ENCODE measurements at places on chromosomes 1 and 21.

DNA sequence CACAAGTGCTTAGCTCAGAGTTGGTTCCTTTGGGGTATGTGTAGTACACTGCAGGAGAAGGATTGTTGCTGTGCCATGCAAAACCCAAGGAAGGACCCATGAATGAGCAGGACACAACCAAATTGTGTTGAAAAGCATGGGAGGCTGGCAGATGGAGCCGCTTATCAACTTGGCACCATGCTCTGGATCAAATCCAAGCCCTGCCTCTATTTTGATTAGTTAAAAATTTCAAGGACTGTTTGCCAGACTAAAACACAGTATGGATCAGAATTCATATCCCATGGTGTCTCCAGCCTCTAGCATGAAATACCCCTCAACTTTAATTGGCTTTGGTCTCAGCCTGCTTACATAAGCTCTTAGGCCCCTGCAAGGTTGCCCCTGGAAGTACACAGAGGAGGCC is 27.8 kb downstream of the CCDC185 start:
- no peak for DNase-seq

DNA sequence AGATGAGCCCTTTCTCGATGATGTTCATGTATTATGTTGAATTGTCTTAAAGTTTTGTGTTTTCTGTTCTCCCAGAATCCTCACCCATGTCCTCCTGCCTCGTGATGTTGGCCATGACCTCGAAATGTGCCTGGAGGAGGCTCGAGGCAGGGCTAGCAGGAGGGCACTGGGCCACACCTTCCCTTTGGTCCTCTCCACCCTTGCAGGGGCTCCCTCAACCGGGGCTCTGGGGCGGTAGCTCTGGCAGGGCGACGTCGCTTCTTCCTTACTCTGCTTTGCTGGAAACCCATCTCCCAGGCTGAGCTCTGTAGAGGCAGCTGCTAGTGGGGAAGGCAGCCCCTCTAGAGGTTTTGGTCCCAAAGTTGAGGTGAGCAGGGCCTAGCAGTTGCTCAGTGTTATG is 14.3 kb downstream of the TFF3 start:
- no peak for DNase-seq

- DNase-seq, result no peak
Measured at GRCh38 chr1:119358636-119359035, 9.9 kb upstream of the HAO2 start.

- DNase-seq, result no peak
Measured at GRCh38 chr1:85857991-85858390, 149.8 kb upstream of the ZNHIT6 start.

DNA sequence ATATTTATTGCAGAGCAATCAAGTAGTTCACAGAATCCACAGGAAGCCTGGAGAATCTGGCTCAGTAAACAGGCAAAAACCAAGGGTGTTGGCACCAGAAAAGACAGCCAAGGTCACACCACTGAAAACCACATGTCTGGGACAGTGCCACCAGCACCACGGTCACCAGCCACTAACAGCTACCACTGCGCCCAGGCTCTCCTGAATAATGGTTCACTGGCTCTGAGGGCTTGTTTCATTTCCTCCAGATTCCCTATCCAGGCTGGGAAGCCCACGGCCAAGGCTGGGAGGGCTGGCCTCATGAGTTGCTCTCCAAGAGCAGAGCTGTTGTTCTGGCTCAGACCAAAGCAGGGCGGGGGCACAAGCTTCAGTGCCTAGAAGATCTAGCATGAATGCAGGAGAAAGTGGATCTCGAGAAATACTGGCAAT is 54.5 kb upstream of the PTGFRN start:
- peak; percentile 7 for DNase-seq

GRCh38 chr1:42221952-42222606 is 57.5 kb upstream of the GUCA2A start:
- no peak for DNase-seq

GRCh38 chr1:231626951-231627614 is 493 bp downstream of the DISC1 start:
- peak; percentile 27 for DNase-seq

DNA sequence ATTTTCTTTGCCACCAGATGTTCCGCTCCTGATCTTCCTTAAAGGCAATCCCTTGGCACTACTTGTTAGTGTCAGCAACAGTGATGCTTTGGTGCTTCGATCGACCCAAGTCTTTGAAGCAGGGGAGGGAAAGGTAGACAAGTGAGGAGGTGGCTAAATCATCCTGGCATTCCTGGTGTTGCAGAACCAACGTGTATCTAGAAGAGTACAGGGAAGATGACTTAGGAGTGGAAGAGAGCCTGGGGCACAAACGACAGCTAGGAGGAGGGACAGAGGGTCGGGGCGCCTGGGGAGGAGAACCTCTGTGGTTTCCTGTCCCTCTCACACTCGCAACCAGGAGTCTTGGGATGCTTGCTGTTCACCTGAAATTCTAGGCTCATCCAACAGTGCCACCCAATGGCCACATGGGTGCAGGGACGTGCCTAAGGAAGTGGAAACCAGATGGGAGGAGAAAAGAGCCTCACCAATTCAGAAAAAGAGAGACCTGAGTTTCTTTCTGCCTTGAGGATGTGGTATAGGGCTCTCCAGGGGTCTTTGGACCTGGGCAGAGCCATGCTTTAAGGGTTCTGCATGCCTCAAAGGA is 9.5 kb upstream of the KCNA2 start:
- peak; percentile 67 for DNase-seq

DNA sequence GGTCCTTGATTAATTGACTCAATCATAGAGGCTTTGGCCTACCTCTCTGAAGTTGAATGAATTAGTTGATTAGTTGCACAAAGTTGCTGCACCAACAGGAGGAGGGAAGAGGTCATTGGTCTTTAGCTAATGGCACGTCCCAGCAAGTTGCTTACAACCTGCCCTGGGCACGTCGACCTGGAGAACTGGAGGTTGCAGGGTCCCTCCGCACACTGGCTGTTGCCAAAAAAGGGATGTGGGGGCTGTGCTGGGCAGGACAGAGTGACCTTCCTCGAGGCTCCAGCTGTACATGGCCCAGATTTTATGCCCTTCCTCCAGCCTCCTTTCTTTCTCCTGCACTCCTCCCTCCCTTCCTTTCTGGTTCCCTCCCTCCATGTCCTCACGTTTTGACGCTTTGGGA is 230.3 kb upstream of the VAMP3 start:
- no peak for DNase-seq

DNA sequence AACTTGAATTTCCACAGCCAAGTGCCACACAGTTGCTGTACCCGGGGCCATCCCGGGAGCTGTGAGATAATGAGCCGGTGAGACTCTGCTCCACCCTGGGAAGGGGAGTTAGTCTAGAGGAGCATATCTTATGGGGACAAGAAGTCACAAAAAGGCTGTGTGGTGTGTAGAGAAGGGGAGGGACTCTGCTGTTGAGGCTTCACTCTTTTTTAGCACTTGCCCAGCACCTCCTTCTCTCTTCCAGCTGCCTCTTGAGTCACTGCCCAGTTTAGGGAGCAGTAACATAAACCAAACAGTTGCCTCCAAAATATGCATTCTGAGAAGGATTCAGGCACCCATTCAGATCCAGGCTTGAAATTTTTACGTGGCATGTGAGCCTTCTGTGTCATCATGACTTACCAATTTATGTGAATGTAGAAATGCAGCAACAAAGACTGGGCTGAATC is 744 bp upstream of the WDR26 start:
- DNase-seq, result no peak

- no peak for DNase-seq
Measured at GRCh38 chr1:44489481-44489880, 84.4 kb downstream of the RNF220 start.

DNA sequence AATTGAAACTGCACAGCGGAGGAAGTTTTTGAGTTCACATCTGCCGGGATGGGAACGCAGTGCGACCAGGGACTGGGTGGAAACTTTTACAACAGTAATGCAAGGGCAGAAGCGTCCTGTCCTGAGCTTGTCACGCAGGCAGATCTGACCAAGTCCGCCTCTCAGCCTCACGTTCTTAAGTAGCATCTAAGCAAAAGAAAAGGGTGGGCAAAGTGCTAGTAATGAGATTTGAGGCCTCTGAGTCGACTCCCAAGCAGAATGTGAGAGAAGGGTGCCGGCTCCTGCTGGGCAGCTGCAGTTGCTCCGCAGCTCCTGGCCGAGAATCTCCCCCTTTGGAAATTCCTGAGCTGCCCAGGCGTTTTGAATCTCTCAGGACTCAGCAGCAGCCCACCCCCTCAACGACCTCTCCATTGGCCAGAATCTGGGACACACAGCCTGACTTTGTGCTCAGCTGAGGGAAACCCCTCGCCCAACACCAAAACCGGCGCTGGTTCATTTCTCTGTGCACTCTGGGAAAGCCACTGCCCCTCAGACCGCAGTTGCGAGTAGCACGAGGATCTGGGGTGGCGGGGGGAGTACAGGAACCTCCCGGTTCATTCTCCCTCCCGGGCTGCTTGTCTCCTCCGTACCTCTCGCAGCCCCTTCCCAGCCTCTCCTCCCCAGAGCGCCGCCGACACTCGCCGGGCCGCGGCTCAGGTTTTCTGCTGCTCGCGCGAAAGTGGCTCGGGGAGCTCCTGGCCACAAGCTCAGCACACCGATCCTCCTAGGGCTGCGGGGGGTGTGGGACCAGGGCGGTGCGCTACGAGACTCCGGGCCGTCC is 913 bp upstream of the S1PR1 start:
- DNase-seq, result no peak

- no peak for DNase-seq
Measured at GRCh38 chr21:35933466-35933865, 126.9 kb downstream of the SETD4 start.

DNA sequence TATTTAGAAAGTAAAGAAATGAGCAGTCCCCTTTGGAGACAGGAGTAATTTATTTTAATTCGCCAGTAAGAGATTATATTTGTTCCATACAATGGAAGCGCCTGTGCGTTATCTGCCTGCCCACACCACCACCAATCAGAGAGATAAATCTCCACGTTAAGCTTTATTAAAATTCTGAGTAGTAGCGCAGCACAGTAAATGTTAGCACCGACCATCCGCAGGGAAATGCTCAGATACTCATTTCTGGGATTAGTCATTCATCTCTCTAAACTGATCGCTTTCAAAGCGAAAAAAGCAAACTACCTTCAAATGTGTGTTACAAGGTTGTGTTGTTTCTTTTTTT is 1.2 kb downstream of the ETS2 start:
- no peak for DNase-seq

DNA sequence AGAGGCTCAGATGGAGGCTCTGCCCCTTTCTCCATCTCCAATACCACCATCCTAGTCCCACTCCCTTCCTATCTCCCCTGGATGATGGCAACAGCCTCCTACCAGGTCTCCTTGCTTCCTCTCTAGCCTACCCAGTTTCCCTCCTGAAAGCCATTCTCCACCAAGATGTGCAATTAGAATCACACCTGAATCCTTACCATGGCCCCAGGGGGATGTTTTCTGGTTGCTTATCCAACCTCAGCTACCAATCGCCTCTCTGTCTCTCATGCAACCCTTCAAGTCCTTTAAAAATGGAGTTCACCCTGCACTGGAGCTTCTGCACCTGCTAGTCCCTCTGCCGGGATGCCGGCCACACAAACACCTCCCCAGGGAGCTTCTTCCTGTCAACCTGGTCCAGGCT is 2.9 kb downstream of the RCAN1 start:
- DNase-seq, result no peak

GRCh38 chr1:37123276-37124115 is 89.2 kb upstream of the GRIK3 start:
- DNase-seq, result no peak

- peak; percentile 54 for DNase-seq
Measured at GRCh38 chr1:87410776-87411480, 82.2 kb downstream of the LMO4 start.

- no peak for DNase-seq
Measured at GRCh38 chr1:109650609-109651008, 5.3 kb upstream of the GSTM4 start.

DNA sequence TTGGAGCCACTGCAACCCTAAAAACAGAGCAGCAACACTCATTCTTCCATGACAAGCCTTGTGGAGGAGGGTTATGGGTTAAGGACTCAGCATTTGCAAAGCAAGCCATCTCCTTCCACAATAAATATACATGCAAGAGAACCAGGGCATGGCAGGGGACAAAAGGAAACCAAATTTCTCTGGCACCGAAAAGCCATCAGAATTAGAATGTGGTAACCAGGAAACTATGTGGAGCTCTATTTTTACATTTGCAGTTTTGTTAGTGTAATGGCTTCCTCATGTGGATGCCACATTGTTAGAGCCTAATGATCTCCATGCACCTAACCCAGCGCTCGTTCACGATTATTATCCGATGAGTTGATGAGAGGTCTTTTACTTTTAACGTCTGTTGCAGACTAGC is 91.7 kb downstream of the NAV1 start:
- no peak for DNase-seq

DNA sequence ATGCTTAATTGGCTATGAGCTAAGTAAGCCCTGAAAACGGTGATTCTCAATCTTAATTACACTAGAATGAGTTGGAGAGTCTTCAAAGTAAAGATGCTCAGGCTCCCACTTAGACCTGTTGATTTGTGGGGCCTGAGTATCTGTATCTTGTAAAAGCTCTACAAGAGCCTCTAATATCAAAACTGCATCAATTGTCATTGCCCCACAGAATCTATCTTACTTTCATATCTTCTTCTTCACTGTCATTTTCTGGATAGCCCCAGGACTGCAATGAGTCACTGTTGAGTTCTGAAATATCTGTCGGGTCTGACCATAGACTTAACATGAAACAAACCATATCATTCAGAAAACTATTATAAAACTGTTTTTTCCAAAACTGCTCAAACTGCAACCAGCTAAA is 102.8 kb upstream of the SERTAD4 start:
- DNase-seq, result no peak

DNA sequence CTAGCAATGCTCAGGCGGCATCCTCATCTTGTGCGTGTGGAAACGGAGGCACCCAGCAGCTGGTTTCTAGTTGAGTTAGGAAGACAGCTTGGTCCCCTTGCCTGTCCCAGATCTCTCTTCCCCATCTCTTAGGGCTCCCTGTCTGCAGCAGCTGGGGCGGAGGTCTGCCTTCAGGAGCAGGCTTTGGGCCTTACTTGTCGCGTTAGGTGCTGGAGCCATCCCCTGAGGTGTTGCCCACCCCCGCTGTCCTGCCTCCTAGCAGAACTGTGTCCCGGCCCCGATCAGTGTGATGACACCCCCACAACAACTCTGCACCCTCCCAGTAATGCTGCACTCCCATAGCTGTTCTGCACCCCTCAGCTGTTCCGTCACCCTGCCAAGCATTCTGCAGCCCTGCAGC is 40.7 kb downstream of the UMODL1 start:
- no peak for DNase-seq

- no peak for DNase-seq
Measured at GRCh38 chr1:158095737-158096335, 84.9 kb upstream of the CD1D start.

GRCh38 chr1:44405031-44405797 is at the start of gene RNF220:
RNF220 (plus strand) TSS chr1:44405255.
- DNase-seq, result peak; percentile 95

- DNase-seq, result no peak
Measured at GRCh38 chr21:34705011-34705410, 36.2 kb downstream of the CLIC6 start.
